Astrocyte of the spinal cord (primary cell): ENCODE measurements at places on chromosomes 3 and 15.

DNA sequence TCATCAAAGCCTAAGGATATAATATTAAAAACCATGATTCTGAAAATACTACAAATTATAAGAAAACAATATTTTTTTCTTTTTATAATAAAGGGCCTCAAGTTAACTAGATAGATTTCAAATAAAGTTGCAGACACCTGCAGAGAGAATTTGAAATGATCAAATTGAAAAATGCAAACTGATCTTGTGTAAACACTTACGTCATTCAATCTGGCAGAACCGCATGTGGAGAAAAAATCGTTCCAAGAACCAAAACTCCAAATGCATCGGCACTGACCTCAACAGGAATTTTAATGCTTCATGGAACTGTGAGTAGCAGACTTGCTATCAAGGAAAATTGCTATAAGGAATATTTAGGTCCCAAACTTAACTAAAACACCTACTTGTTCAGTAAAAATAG, 17.2 kb downstream of the CPA3 start:
- peak; percentile 61 for DNase-seq

GRCh38 chr3:167929968-167930367, 165.8 kb downstream of the GOLIM4 start:
- DNase-seq: no peak

- no peak for DNase-seq
These were observed 77.0 kb upstream of the LARS2 start for GRCh38 chr3:45311327-45311726.

GRCh38 chr3:180188512-180189309, 152.0 kb upstream of the PEX5L start:
- DNase-seq: no peak

DNA sequence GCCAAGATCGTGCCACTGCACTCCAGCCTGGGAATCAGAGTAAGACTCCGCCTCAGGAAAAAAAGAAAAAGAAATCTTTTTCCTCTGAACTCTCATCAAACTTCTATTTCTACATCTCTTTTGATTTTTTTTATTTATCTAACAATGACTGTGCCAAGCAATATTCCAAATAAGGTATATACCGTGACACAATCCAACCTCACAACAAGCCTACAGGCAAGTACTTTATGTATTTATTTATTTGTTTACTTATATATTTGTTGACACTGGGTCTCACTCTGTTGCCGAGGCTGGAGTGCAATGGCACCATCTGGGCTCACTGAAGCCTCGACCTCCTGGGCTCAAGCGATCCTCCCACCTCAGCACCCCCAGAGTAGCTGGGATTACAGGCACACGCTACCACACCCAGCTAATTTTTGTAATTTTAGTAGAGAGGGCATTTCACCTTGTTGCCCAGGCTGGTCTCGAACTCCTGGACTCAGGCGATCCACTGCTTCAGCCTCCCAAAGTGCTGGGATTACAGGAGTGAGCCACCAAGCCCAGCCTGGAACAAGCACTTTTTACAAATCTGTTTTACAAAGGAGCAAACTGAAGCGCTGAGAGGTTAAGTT, 94.9 kb upstream of the CHD2 start:
- no peak for DNase-seq

GRCh38 chr15:69523010-69524001, 70.7 kb downstream of the RPLP1 start:
- peak; percentile 79 for DNase-seq

GRCh38 chr3:138078901-138079344, 36.5 kb downstream of the DZIP1L start:
- peak; percentile 98 for DNase-seq

DNA sequence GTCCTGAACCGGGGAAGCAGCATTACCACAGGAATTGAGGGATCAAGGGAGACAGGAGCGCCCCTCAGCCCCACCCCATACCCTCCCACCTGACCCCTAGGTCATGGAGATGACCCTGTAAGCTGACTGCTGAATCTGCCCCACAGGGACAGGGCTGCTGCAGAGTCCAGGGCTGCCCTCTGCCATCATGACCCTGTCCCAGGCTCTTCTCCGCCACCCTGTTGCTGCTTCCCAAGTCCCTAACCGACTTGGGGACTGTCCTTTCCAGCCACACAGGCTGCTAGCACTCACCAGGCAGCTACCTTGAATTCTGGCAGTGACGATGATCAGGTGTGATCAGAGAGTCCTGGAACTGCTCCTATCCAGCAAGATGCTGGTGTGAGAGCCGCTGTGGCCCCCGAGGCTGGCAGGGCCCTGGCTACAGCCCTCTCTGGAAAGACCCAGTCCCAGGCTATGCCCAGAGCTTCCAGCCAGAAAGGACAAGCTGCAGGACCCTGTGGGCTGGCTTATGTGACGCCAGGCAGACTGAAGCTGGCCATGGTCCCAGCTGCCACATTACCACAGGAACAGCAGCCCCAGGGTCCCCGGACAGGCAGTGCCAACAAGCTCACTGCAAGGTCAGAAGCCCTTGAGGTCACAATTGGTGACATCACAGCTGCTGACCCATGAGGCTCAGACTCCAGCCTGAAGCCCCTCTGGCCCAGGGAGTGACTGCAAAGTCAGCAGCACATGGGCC, at the start of gene C3orf22:
Gene C3orf22 (minus strand): TSS at position 597 of the 736 bp plus-strand sequence. CDS start 5,542 bp downstream, outside the sequence.
- DNase-seq: no peak

- DNase-seq: no peak
These were observed 151.2 kb upstream of the RORA start for GRCh38 chr15:61380270-61380669.

GRCh38 chr15:30036036-30036703, 46.6 kb upstream of the GOLGA8J start:
- no peak for DNase-seq

- peak; percentile 43 for DNase-seq
These were observed 58.6 kb upstream of the SLITRK3 start for GRCh38 chr3:165254812-165255211.

GRCh38 chr3:179506792-179507191, 55.5 kb upstream of the GNB4 start:
- no peak for DNase-seq

DNA sequence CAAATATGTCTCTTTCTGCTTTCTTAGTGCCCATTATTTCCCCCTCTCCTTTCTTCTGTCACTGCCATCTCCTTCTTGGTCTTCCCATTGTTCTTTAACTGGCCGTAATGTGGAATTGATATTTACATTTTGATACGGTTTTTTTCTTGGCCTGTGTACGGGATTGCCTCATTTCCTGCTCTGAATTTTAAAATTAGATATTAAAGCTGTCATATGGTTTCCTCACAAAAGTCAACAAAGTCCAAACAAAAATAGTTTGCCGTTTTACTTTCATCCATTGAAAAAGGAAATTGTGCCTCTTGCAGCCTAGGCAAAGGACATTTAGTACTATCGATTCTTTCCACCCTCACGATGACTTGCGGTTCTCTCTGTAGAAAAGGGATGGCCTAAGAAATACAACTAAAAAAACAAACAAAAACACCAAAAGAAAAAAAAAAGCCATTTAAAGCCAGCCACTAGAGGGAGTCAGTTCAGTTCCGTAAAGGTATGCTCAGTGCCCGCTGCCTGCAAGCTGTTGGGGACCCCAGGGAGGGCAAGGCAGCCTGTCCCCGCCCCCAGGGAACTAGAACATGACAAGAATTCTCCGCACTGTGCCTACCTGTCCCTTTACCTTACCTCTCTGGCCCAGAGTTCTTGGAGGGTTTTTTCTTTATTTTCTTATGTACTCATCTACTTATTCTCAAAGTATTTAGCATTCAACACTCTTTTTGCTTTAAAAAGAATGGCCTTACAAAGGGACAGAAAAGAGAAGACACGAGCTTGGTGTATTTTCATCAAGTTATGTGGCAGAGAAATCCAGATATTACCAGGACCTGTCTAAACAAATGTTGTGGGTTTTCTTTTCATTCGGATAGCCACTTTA, 30.0 kb upstream of the NR2E3 start:
- peak; percentile 70 for DNase-seq

GRCh38 chr15:66700412-66700801, 1.6 kb upstream of the SMAD6 start:
- no peak for DNase-seq

DNA sequence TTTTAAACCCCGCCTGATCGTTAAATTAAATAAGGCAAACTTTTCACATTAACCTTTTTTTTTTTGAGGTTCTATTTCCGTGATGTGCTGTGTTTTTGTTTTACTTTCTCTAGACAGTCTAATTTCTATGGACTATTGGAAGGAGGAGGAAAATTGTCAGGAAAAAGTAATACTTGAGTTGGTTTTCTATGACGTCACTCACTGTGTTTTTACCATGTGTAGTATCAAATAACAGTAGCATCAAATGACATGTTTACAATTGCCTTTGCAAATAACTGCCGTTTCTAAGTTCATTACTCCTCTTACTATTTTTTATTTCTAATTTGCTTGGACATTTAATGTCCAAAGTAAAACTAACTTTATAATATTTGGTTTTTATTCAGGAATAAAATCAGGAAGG, 32.3 kb downstream of the MYO1E start:
- no peak for DNase-seq

GRCh38 chr15:77870195-77871065, 207.1 kb downstream of the TBC1D2B start:
- DNase-seq: peak; percentile 52

DNA sequence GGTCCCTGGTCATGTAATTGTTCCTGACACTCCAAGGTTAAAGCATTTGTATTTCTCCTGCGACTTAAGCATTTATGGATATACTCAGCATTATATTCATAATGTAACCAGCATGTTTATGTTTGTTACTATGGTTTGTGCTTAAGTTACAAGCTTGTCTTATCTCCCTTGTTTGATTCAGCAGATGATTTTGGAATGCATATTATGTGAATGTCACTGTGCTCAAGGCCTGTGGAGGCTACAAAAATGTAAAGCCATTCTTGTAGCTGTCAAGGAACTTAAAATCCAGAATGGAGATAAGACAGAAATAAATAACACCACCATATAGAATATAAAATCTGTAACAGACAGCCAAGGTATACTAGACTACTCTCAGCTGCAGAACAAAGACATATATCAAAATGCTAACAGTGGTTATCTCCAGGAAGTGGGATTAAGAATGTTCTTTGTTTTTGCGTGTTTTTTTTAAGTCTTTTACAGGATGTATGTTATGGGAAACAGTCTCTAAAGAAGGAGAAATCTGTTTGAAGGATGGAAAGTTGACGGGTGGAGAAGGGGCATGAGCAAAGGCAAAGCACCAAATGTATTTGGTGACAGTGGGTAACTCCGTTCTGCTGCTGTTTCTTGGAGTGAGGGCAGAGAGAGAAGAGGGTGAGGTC, 61.4 kb downstream of the IGF2BP2 start:
- DNase-seq: no peak

DNA sequence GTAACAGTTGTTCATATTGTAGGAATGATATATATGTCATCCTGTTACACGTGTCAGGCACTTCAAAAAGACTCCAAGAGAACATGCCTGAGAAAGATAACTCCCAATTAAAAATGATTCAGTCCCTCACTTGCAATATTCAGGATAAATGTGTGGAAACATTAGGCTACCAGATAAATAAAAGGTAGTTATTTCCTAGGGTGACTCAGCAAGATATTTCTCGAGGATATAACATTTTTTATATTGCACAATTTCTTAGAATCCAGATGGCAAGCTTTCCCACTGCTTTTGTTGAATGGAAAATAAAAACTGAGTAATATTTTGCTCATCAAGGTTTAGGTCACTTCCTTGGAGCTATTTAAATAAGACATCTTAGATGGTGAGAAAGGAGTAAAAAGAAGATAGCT, 181.4 kb downstream of the GAP43 start:
- DNase-seq: peak; percentile 91

DNA sequence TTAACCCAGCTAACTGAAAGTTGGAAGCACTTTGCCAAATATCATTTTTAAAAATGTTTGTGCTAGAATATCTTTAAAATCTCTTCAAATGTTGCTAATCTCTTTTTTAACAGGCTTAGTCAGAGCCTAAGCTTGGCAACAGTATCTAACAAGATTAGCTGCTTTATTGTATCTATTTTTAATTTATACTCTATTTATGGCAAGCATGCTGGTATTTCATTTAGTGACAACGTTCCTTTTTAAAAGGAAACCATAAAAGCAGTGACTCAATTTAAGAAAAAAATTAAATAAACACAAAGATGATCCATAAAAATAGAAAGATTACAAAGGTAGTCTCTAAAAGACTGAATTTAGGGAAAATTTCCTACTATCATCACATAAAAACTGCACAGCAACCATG, 40.5 kb downstream of the SLC12A6 start:
- peak; percentile 15 for DNase-seq

DNA sequence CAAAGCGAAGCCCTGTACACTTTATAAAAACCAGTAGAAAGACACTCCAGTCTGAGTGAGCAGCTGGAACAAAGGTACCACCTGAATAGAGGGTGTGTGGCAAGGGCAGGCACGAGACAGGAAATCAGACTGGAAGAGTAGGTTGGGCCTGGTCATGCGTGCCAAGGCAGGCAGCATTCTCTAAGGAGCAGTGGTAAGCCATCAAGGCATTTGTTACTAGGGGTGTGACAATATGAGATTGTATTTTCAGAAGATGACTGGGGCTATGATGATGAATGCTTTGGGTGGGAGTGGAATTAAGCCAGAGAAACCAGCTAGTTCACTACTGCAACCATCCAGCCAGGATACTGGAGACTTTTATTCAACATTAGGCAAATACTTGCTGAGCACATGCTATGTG, 5.0 kb downstream of the JMJD7 start:
- DNase-seq: no peak

DNA sequence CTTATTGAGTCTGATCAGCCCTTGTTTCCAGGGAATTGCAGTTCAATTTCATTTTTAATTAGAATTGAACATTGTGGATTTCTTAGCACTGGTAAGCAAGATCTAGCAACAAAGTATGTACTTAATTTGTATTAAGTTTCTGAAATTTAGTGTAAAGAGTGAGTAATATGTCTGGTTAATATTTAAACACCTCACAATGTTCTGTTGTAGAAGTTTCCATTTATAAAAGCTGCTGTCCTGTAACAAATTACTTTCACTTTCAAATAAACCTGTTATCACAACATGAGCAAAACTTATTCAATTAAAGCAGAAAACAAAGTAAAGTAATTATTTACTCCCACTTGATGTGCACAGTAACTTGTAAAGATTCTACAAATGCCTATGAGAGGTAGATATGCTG, 448.5 kb downstream of the NAALADL2 start:
- DNase-seq: no peak

- no peak for DNase-seq
These were observed 41.6 kb upstream of the ROPN1 start for GRCh38 chr3:124033360-124034015.

DNA sequence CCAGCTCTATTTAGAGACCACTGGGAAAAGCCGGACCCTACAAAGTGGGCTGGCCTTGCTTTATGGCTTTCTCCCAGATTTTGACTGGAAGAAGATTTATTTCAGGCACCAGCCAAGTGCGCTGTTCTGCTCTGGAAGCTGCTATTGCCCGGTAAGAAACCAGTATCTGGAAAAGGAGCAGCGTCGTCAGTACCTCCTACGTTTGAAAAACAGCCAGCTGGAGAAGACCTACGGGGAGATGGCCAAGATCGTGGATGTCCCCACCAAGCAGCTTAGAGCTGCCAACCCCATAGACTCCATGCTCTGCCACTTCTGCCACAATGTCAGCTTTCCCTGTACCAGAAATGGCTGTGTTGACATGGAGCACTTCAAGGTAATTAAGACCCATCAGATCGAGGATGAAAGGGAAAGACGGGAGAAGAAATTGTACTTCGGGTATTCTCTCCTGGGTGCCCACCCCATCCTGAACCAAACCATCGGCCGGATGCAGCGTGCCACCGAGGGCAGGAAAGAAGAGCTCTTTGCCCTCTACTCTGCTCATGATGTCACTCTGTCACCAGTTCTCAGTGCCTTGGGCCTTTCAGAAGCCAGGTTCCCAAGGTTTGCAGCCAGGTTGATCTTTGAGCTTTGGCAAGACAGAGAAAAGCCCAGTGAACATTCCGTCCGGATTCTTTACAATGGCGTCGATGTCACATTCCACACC, 60.9 kb downstream of the PXYLP1 start:
- no peak for DNase-seq
